NCI-H446 treated with DMSO at 0.1 percent for 48 hours (cell line): ENCODE measurements at places on chromosomes 4 and X.

DNA sequence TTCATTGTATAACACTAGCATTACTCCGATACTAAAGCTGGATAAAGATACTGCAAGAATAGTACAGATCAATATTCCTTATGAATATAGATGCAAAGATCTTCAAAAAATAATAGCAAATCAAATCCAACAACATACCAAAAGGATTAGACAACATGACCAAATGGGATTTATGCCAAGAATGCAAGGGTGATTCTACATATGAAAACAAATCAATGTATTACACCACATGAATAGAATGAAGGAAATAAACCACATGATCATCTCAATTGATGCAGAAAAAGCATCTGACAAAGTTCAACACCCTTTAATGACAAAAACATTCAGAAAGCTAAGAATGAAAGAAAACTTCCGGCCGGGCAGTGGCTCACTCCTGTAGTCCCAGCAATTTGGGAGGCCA, 42.8 kb downstream of the CUL4B start:
- no peak for DNase-seq

DNA sequence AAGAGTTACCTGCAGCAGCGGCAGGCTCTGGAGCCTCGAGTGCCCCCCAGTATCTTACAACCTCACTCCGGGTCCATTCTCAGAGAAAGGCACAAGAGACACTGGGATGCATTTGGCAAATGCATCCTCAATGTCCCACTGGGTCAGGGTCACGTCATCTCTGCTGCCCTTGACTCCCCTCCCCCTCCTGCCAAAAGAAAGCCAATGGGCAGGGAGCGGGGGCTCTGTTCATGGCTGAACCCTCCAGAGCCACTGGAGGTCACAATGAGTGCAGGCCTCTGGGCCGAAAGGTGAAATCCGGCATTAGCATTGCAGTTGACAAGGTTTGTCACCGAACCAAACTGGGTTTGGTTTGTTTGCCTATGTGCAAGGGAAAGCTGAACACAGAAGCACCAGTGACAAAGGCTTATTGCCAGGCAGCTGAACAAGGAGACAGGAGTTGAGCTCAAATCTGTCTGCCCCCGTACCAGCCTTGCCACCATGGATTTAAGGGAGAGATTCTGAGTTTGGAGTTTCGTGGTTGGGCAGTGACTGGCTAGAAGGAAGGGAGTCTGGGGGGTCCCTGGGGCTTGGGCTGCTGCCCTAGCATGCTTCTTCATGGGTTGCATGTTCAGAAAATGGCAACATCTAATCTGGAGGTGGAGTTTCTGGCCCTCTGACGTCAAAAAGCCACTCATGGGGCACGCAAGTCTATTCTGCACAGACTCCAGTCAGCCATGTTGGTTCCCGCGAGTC, 64.3 kb downstream of the HTRA3 start:
- no peak for DNase-seq

- no peak for DNase-seq
Observed at GRCh38 chr4:6956087-6956433, 46.4 kb downstream of the TBC1D14 start.

GRCh38 chr4:5409237-5409636, 299.1 kb downstream of the EVC2 start:
- no peak for DNase-seq

DNA sequence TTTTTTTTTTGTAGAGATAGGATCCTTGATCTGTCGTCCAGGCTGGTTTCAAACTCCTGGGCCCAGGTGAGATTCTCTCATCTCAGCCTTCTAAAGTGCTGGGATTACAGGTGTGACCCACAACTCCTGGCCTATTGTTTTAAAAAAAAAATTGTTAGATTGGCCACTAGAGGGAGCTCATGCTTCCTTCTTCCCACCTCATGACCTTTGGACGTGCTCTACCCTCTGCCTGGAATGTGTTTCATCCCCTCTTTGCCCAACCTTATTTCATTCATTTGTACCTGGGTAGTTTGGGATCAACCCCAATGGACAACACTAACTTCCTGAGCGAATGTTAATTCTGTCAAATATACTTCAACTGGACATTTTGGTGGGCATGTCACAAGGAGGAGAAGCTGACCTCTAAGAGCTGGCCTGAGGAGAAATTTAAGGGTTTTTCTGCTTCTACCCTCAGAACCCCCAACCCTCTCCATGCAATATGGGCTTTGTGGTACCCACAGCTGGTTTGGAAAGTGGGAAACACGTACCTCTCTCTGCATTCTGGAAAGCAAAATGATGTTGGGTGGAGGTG, 6.4 kb downstream of the PPEF2 start:
- no peak for DNase-seq

GRCh38 chr4:1978741-1979476, 29.9 kb downstream of the NELFA start:
- no peak for DNase-seq

DNA sequence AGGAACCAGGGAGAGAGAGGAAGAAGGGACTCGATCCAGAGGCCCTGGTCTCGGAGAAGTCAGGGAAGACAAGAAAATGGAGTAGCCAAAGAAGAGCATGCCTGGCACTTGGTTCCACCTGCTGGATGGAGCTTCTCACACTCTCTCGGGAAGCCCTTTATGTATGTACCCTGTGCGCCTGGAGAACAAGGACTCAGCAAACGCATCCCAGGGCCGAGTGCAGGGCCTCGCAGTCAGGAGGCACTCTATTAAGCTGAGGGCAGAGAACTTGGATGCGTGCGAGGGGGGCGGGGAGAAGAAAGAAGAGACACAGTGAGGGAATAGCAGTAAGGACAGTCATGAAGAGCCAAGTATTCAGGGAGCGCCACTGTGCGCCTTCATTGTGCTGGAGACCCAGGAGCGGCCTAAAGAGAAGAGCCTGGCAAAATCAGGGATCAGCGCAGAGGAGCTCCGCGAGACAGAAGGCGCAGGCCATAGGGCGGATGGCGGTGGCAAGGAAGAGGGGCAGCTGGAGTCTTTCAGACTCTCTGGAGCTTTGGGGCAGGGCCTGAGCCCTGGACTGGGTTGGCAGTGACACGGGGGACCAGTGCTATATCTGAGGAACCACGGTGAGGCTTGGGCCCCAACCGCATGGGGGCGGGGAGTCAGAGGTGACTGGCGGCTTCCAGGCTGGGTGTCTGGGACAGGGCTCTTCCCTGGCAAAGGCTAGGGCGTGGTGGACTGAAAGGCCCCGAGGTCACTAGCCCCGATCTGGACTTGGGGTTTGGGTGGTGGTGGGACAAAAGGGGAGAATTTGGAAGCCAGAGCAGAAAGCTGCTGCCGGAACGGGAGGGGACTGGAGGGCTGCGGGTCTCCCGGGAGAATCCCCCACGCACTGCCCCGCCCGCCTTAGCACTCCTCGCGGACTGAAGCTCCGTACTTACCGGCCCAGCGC, 1.9 kb upstream of the SEPTIN6 start:
- DNase-seq = no peak

GRCh38 chr4:81648576-81649275, 177.0 kb upstream of the RASGEF1B start:
- no peak for DNase-seq

GRCh38 chrX:46704767-46705386, 54.0 kb downstream of the SLC9A7 start:
- DNase-seq = no peak

GRCh38 chrX:153411255-153411987, at the start of gene ZFP92:
TSS of gene ZFP92 (plus strand) at chrX:153411472. CDS start at chrX:153418323, 6,851 bp downstream.
- no peak for DNase-seq

GRCh38 chrX:133928365-133928764, 57.0 kb downstream of the GPC3 start:
- DNase-seq = no peak

DNA sequence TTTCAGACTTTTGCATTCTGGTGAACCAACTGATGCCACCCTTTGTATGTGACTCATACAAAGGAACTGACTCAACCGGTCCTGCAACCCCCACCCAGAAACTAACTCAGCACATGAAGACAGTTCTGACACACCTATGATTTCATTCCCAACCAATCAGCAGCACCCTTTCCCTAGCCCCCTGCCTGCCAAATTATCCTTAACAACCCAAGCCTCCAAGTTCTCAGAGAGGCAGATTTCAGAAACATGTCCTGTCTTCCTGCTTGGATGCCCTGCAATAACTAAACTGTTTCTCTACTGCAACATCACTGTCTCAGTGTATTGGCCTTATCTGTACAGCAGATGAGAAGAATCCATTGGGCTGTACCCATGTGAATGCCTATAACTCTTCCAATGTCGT, 284.7 kb downstream of the CAMK2D start:
- no peak for DNase-seq

DNA sequence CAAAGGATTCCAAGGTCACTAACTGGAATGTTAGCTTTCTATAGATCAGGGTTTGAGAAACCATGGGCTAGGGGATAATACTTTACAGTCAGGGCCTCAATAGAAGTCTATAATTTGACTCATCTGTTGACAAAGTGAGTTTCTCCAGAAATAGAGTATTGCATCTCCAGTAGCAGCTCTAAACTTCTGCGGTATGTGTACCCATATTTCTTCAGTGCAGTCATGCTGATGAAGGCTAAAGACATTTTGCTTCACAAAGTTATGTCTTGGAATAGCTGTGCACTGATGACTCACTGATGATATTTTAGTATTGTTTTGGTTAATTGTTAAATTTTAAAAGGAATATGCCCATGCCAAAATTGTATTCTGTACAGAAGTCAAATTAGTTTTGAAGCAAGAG, 464.9 kb upstream of the AMOT start:
- DNase-seq = no peak

- no peak for DNase-seq
Observed at GRCh38 chr4:164779080-164779479, 25.1 kb downstream of the SMIM31 start.

GRCh38 chr4:95742179-95742578, 97.7 kb upstream of the PDHA2 start:
- no peak for DNase-seq

GRCh38 chr4:154506253-154506652, 14.7 kb upstream of the DCHS2 start:
- no peak for DNase-seq

DNA sequence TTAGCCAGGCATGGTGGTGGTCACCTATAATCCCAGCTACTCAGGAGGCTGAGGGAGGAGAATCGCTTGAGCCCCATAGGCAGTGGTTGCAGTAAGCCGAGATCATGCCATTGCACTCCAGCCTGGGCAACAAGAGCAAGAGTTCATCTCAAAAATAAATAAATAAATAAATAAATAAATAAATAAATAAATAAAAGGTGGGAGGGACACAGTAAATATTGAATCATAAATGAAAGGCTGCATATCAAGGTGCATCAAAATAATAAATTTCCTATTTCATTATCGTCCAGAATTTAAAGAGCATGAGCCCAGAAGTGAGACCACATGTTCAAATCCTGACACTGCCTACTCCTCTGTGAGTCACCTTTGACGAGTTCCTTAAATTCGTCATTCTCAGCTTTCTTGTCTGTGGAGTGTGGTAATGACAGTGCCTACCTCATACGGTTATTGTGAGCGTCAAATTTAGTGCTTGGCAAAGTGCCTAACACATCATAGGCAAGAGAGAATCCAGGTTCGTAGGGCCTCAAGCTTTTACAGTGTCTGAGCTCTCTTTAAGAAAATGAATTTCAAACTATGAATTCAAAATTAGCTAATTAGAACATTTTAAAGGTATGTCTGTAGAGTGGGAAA, 49.9 kb downstream of the IL15 start:
- DNase-seq = no peak

DNA sequence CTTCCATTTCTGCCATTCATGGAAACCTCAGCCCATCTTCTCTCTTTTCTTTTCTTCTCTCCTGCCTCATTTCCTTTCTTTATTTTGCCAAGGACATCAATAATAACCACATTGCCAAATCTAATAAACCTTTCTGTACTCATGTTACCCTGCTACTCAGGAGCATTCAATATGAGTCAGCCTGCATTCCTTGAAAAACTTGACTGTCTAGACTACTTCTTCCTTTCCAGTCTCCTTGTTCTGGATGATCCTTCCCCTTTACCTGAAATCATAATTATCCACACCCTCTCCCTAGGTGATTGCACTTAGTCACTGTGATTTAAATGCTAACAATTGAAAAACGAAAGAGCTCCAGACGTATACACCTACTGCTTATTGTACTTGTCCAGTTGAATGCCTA, 253.2 kb upstream of the CENPE start:
- DNase-seq = no peak

DNA sequence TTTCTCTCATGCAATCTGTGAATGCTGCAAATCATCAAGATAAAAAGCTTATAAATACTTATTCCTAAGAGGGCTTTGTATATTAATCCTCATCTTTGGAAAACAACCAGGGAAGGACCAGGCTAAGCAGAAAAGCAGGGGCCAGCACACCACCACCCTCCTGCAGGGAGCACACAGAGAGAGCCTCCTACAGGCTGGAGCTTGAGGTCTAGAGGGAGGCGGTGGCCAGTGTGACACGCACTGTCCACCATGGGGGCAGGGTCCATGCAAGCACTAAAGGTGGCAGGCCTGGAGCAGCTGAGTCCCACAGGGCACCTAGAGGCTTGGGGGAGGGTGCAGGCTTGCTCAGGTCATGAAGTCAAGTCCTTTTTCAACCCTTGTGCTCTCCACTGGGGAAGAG, 236.9 kb downstream of the TACR3 start:
- DNase-seq = no peak

GRCh38 chr4:36323816-36324419, 42.5 kb downstream of the DTHD1 start:
- DNase-seq = no peak

DNA sequence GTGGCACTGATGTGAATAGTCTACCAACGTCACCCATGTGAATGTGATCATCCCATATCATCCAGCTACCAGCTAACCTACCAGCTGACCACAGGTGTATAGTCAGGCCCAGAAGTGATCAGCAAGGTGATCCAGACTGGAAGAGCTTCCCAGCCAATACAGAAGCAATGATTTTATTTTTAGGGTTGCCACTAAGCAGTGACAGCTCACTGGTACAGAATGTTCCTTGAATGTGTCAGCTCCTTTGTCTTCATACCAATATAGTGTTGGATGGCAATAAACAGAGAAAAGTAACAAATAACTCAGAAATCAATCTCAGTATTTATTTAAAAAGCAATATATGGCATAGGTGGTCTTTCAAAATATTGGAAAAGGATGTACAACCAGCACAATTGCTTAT, 361.8 kb upstream of the CPEB2 start:
- no peak for DNase-seq

DNA sequence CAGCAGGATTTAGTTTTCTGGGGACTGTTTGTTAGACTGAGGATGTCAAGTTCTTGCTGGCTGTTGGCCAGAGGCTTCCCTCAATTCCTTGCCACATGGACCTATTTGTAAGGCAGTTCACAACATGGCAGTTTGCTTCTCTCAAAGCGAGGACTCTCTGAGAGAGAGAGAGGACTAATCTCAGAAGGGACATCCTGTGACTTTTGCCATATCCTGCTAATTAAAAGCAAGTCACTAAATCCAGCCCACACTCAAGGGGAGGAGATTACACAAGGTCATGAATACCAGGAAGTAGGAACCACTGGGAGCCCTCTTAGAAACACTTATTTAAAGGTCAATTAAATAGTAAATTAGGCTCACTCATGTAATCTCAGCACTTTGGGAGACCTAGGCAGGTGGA, 38.2 kb downstream of the PPP1R2C start:
- no peak for DNase-seq
